ENCODE measurements at places on chromosomes 6 and 20. TPM values are rescaled to one million over a fixed set of nuclear protein-coding genes. Genes with fewer than 3 reads are reported as not detected.

- no peak overlapping the region for H3K27ac ChIP-seq
- H3K36me3 ChIP-seq, result no peaks in the 10 kb centered on the region
- H3K4me3 ChIP-seq, result no peak overlapping the region
- peaks cover 3% of the 10 kb centered on the region for H3K27me3 ChIP-seq
Measured at GRCh38 chr6:109056661-109057060, 38.0 kb downstream of the SESN1 start.

DNA sequence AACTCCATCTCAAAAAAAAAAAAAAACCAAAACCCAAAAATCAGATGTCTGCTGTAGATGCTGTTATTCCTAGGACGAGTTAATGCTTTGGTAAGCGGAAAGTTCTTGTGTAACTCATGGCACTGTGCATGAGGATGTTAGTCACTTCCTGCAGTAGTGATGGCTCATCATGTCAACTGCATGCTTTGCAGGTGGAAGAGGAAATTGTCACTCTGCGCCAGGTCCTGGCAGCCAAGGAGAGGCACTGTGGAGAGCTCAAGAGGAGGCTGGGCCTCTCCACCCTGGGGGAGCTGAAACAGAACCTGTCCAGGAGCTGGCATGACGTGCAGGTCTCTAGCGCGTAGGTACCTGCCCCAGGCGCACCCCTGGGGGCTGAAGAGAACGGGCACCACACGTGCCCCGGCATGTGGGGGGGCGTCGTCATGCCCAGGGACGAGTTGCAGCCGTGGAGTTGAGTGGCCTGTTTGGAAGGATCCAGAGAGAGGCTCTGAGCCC, 8.5 kb downstream of the TPD52L2 start:
- DNase-seq, result no peak
- H3K36me3 ChIP-seq, result peaks cover 16% of the 10 kb centered on the region
- H3K27me3 ChIP-seq, result no peaks in the 10 kb centered on the region
- peaks cover 6% of the 10 kb centered on the region for H3K4me1 ChIP-seq
- H3K27ac ChIP-seq, result peak overlapping the region; percentile 65

The MRAP2 gene
- not detected for total RNA-seq

DNA sequence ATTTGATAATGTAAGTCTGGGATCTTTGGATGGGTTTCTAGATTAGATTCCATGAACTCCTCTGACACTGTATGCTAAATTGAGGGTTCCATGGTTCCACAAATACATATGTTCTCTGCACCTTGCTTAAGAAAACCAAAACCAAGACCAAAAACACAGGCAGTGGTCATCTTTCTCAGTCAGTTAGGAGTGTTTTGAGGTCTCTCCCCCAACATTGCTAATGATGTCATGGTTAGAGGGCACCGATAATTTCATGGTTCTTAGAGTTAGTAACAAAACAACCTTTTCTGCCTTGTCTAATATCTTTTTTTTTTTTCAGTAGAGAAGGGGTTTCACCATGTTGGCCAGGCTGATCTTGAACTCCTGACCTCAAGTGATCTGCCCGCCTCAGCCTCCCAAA, 44.5 kb downstream of the ARID1B start:
- peaks cover 22% of the 10 kb centered on the region for H3K4me1 ChIP-seq
- H3K27me3 ChIP-seq, result no peaks in the 10 kb centered on the region
- no peak overlapping the region for H3K4me3 ChIP-seq
- no peak overlapping the region for H3K27ac ChIP-seq

The NKX2-2 gene
- total RNA-seq, result not detected

The MEI4 gene
- not detected for total RNA-seq

The ATP9A gene
- 1.3 TPM for total RNA-seq

DNA sequence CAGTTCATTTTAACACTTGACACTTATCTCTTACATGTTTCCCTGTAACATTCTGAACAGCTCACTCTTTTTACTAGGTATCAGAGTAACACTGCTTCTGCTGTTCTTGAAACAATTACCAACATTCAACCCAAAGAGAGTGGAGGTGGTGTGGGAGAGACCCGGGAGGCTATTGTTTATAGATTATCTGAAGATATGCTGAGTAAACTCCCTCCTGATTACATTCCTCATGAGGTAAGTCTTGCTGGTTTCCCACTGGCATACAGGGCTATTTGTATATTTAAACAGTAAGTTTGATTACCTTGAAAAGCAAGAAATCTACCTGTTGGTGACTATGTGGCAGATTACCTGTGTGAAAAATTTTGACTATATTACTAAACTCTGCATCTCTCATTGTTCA, 39.8 kb upstream of the GLP1R start:
- H3K36me3 ChIP-seq, result no peaks in the 10 kb centered on the region
- H3K27me3 ChIP-seq, result peaks cover 73% of the 10 kb centered on the region
- no peak for DNase-seq
- no peak overlapping the region for H3K27ac ChIP-seq
- no peak overlapping the region for H3K4me3 ChIP-seq
- H3K4me1 ChIP-seq, result no peaks in the 10 kb centered on the region

- H3K36me3 ChIP-seq, result peaks cover 5% of the 10 kb centered on the region
- no peak for DNase-seq
- peak overlapping the region; percentile 98 for H3K4me3 ChIP-seq
Measured at GRCh38 chr6:43428112-43428570, 800 bp downstream of the ABCC10 start.

The GSTA3 gene
- total RNA-seq, result not detected

GRCh38 chr6:75563032-75563431, 38.6 kb upstream of the SENP6 start:
- no peak overlapping the region for H3K4me3 ChIP-seq
- no peaks in the 10 kb centered on the region for H3K4me1 ChIP-seq
- H3K36me3 ChIP-seq, result peaks cover 6% of the 10 kb centered on the region

The FUT9 gene
- total RNA-seq, result not detected

DNA sequence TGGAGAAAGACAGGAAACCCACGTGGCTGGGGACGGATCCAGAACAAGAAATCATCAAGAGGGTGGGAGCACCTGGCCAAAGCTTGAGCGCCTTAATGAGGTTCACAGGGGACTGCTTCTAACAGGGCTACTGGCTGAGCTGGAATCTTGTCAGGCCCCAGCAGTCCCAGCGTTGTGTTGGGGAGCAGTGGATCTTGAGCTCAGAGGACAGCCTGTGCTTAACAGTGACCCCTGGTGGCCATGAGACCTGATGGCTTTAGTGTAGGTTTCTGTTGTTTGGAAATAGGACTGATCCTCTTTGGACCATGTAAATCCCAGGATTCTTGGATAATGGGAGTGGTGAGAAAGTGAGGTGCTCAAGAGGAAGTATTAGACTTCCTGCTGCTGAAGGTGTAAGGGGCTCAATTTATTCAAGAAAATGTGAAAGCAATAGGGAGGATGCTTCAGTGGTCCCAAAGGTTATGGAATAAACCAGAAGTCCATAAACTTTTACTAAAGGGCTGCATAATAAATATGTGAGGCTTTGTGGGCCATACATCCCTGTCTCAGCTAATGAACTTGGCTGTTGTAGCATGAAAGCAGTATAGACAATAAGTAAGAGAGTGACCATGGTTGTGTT, 216.2 kb downstream of the NFATC2 start:
- H3K4me3 ChIP-seq, result no peak overlapping the region
- H3K4me1 ChIP-seq, result no peaks in the 10 kb centered on the region
- H3K36me3 ChIP-seq, result no peaks in the 10 kb centered on the region
- no peaks in the 10 kb centered on the region for H3K27me3 ChIP-seq

The DOK5 gene
- total RNA-seq, result not detected

DNA sequence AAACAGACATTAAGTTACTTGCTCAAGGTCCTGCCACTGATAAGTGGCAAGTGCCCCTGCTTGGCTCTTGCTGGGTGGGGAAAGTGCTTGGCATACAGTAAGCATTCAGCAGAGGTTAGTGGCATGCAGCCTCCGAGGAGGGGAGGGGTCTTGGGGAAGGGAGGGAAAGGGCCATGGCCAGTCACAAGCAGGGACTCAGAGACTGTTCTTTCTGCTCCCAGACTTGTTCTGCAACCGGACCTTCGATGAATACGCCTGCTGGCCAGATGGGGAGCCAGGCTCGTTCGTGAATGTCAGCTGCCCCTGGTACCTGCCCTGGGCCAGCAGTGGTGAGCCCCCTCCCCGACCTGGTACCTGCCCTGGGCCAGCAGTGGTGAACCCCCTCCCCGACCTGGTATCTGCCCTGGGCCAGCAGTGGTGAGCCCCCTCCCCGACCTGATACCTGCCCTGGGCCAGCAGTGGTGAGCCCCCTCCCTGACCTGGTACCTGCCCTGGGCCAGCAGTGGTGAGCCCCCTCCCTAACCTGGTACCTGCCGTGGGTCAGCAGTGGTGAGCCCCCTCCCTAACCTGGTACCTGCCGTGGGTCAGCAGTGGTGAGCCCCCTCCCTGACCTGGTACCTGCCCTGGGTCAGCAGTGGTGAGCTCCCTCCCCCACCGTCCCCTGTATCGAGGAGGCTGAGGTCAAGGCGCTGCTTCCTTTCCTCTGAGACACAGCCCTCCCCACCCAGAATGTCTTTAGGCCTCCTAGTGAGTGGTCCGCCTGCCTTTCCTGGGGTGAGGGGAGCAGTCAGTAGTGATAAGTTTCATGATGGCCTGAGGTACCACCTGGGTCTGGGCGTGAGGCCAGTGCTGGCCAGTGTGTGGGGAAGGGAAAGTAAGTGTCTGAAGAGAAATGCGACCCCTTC, 8.9 kb downstream of the GLP1R start:
- H3K36me3 ChIP-seq, result no peaks in the 10 kb centered on the region
- H3K27me3 ChIP-seq, result peaks cover 14% of the 10 kb centered on the region
- no peaks in the 10 kb centered on the region for H3K4me1 ChIP-seq
- DNase-seq, result no peak
- no peak overlapping the region for H3K4me3 ChIP-seq
